ENCODE measurements at places on chromosomes 12 and 14.

GRCh38 chr12:5884866-5885265, 60.2 kb downstream of the ANO2 start:
- no peak for DNase-seq

GRCh38 chr12:82366197-82366596, 7.9 kb downstream of the METTL25 start:
- no peak for DNase-seq

DNA sequence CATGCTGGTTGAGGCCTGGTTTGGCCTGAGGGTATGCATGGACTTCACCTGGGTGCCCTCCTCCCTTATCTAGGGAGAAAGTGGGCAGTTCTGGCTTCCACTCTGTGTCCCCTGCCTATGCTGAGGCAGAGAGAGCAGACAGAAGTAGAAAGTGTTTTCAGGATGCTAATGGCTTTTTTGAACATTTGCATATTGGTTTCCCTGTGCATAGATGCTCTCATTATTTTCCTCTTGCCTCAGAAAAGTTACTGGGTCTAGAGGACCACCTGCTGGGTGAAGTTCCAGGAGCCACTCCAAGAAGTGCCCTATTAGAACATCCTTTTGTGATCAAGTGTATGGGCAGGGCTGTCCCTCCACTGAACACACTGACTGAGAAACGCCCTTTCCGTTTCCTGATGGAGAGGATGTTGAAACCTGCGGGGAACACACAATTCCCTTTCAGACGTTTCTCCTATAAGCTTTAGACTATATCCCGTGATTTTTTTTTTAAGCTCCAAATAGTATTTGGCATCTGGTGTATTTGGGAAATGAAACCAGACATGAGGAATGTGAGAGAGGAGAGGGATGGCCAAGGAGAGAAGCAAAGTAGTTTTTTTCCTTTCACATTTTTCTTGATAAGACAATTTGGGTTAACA, 66.6 kb downstream of the DAAM1 start:
- no peak for DNase-seq

- DNase-seq: peak; percentile 94
Observed at GRCh38 chr12:107091989-107092641, 1.2 kb downstream of the CRY1 start.

DNA sequence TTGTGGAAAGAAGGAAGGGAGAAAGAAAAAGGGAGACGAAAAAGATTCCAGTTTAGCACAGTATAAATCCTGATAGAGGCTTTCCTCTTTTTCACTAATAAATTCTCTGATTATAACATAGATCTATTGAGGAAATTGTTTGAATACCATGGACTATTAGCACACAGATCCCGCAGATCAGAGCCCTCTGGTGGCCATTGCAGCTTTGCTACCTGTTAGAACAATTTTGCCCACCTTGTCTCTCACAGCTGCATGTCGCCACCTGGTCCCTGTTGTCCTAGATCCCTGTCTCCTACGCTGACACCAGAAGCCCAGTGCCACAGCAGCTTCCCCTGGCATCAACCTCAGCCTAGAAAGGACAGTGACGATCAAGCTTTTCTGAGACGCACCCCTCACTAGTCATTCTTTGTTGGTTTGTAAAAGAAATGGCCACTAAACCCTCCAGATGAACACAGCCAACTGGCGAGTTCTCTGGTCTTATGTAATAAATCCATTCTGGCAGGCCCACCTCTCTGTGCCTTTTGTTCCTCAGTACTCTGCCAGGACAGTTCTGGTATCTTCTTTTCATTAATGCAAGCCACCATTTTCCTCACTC, 9.9 kb downstream of the GPHB5 start:
- DNase-seq: peak; percentile 6

DNA sequence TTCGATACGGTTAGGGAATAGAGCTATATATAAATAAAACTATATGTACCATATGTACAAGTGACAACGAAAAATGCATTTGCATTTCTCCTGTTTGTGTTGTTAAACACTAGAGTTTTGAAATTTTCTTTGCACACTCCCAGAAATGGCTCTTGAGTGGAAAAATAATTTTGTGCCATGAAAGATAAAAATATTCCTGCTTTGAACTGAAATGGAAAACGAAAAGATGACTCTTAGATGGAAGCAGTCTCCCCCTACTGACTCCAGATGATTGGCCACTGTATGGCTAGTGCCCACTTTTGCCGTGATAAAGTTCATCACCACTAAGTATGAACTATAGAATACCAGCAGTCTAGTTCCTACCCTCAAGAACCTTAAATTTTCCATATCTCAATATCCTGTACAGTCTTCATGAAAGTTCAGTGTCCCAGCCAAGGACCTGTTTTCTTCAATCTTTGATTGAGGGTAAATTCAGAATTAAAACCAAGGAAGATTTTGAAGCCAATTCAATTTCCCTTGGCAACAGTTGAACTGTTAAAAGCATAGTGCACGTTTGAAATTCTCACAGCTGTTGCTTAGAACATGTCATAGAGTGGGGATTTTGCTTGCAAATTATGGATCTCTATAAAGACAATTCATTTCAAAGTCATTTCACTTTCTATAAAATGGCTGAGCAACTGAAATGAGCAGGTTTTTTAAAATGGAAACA, 1.6 kb upstream of the PPP2R5E start:
- no peak for DNase-seq

GRCh38 chr14:74968811-74969210, 13.4 kb upstream of the PGF start:
- no peak for DNase-seq

DNA sequence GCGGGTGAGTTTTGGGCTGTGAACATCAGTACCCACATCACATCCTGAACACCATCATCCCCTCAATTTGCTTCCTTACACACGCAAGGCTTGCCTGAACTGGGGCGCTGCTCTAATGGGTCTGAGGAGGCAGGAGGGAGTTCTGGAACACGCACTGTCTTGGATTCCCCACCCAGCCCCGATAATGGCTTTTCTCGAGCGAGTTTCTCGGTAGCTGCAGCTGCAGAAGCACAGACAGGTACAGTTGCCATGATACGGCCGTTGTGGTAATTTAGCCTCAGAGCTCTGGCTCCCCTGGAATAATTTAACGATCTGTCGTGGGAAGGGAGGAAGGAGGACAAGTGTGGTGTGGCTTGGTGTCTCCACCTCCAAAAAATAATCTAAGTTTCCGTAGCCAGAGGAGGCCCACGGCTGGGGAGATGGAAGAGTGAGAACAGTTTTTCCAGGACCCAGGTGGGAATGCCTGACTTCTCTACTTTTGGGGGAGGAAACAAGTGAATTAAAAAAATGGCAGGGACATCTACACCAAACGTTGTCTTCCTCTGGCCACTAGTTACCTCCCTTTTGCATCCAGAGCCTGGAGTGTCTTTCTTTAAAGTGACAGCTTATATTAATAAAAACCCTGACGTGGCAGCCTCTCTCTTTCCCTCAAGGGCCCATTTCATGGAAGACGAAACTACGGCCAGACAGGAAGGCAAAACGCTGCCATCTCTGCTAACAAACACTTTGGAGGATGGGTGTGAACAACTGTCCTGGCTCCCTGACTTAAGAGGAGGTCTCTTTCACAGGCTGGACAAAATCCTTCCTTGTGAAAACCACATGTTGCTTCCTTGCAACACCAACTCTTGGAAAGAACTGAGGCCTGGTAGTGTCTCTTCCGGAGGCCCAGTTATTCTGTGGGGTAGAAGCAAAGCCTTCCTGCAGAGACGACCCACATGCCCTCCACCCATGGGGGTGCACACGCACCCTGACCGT, 84.8 kb downstream of the RBM19 start:
- DNase-seq: no peak

All from SK-N-DZ (cell line).